RPMI8226 (cell line): ENCODE measurements at places on chromosomes 6 and 20.

- DNase-seq: no peak
Observed at GRCh38 chr6:56749632-56750151, 107.0 kb upstream of the DST start.

- DNase-seq: no peak
Observed at GRCh38 chr6:42251500-42251899, 33.8 kb upstream of the MRPS10 start.

- DNase-seq: no peak
Observed at GRCh38 chr20:18101125-18101810, 36.4 kb upstream of the KAT14 start.

GRCh38 chr6:48429021-48429420 is 318.0 kb upstream of the PTCHD4 start:
- DNase-seq: no peak

DNA sequence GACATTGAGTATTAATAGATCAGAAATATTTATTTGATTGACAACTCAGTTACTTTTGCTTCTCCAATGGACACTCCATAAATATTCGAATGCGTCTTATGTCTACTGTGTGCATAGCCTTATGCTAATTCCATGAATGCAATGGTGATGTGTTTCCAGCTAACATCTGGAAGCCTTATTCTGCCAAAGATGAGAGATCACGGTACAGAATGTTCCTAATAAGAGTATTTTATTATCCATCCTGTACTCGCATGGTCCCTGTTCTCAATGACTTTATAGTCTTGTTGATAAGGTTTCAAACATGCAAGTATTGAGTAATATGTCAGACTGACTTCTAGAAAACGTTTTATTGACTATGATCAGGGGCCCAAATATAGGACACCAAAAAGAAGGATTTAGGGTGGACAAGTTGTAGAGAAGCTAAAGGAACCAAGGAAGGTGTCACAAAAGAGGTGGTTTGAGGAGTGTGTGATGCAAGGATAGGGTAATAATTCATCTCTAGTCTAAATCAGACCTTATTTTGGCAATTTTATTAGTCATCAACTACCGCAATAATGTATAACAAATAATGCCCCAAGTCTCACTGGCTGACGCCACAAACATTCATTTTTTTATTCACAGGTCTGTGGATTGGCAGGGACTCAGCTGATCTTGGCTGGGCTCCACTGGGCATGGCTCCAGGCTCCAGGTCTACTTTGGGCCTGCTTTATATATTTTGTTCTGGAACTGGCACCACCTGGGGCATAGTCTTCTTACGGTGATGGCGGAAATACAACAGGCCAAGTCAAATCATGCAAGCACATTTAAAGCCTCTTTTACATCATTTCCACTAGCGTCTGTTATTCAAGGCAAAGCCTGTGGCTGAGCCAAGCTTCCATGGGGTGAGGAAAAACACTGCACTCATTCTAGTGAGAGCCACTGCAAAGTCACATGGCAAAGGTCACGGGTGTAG is 24.5 kb upstream of the CD83 start:
- DNase-seq: no peak

GRCh38 chr6:163354761-163355425 is 59.6 kb upstream of the QKI start:
- DNase-seq: peak; percentile 32

- DNase-seq: peak; percentile 84
Observed at GRCh38 chr6:3382326-3383279, 74.2 kb downstream of the SLC22A23 start.

GRCh38 chr6:12291071-12291838 is 1.1 kb downstream of the EDN1 start:
- no peak for DNase-seq

DNA sequence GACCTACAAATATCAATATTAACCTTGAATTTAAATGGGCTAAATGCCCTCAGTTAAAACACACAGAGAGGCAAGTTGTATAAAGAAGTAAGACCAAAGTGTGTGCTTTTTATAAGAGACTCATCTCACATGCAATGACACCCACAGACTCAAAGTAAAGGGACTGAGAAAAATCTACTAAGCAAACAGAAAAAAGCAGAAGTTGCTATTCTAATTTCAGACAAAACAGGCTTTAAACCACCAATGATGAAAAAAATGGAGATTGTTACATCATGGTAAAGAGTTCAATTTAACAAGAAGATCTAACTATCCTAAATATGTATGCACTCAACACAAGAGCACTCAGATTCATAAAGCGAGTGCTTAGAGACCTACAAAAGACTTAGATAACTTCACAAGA is 741.9 kb upstream of the MARCKS start:
- DNase-seq: no peak

DNA sequence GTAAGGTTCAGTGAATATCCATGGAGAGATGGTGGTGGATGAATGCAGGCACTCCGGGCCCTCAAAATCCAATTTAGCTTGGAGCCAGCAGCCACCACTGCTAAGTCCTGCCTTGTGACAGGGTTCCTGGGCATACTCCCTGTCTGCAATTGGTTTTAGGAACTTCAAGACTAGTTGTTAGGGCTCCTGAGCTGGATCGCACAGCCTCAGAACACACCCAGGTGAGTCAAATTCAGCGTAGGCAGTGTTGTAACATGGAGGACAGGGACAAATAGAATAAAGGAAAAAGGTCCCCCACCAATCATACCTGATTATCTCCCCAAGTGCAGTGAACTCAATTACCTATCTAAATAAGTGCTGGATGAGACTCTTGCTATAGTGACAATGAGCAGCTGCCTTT is 74.6 kb downstream of the PERP start:
- no peak for DNase-seq

DNA sequence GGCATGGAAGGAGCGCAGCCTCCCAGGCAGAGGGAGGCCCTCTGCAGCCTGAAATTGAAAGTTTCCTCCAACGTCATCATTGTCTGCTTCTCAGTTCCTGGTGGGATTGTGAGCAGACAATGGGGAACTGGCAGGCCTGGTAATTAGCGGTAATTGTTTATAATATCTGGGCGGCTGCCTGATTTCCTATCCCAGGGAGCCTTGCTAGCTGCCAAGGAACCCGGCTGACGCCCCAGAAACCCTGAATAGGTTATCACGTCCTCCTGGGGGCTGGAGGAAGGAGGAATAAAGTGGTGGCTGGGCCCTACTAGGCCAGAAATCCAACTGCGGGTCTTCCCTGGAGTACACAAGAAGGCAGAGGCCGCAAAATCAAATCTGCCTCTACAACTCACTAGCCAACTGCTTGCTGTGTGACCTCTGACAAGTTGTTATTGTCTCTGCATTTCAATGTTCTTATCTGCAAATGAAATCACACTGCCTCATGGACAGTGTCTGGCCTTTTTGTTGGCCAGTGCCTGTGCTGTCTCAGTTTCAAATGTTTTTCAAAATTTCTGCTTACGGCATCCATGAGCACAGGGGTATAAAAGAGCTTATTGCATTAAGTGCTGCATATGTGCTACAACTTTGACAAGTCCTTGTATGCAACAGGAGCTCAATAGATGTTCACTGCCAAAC is 16.9 kb downstream of the KCNK15 start:
- DNase-seq: no peak

GRCh38 chr6:91149246-91149955 is 562.5 kb upstream of the MAP3K7 start:
- DNase-seq: no peak

DNA sequence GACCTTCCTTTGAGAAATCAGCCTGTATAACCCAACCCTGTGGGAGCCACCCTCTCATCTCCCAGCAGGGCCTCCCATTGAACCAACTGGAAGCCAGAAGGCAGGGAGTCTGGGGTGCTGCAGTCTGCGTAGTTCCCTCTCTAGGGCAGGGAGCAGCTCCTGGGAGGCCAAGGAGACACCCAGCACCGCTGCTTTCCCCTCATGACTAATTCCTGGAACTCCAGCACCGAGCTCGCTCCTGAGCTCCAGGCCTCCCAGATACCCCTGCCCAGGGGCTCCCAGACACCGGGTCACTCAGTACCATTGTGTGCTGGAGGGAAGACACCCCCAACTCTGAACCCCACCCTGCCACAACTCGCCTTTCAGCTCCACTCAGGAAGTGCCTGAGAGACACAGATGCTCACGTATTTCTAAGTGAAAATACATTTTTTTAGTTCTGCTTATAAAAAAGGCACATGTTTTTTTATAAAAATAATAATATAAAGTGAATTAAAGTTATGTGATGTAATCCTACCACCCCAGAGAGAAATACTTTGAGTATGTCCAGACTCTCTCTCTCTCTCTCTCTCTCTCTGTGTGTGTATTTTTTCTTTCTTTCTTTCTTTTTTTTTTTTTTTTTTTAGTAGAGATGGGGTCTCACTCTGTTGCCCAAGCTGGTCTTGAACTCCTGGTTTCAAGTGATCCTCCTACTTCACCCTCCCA is 17.5 kb downstream of the PIM1 start:
- DNase-seq: no peak

DNA sequence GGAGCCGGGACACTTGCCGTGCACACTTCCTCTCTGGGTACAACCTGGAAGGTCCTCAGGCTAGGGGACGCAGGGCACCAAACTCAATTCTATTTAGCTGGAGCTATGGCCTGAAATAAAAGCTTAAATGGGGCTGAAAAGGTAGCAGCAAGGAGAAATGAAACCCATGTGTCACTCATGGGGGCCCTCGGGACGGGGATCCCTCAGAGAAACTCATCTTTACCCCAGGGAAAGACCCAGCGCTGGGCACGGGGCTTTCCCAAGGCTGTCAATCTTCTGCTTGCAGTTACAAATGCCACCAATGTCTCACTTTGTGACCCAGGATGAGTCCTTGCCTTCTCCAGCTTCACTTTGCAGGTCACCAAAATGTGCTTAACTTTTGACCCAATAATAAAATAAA is 16.5 kb downstream of the SNAI1 start:
- no peak for DNase-seq

- DNase-seq: peak; percentile 52
Observed at GRCh38 chr20:43572891-43573290, 14.1 kb downstream of the SGK2 start.

DNA sequence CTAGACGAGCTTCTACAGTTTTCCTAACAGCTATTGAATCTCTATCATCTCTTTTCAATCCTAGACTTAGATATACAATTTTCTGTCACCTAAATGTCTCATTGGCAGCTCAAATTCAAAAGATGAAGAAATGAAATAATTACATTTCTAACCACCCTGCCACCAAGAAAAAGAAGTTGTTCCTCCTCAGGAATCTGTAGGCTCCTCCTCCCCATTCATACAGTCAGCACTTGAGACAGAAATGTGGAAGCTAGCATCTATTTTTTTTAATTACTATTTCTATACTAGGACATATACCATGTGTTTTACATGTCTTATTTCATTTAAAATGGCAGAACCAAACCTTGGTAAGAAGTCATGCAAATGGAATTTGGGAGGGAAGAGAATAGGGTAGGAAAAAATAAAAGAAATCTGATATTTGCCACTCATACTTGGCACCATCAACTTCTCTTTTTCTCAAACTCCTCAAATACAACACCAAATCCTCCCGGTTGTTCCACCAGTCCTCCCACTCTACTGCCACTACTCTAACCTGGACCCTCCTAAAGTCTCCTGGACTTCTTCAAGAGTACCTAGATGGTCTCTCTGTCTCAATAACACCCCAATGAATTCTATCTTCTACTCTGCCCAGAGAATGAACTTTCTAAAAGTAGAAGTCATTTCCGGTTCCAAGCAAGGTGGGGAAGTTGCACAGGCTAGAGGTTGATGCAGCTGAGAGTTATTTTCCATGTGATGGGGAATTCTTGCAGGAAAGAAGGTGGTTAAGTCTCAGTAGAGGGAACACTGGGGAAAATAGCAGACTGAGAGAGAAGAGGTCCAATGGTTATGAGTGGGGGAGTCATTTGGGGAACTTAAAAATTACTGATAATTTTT is 54.1 kb downstream of the ATXN1 start:
- no peak for DNase-seq

DNA sequence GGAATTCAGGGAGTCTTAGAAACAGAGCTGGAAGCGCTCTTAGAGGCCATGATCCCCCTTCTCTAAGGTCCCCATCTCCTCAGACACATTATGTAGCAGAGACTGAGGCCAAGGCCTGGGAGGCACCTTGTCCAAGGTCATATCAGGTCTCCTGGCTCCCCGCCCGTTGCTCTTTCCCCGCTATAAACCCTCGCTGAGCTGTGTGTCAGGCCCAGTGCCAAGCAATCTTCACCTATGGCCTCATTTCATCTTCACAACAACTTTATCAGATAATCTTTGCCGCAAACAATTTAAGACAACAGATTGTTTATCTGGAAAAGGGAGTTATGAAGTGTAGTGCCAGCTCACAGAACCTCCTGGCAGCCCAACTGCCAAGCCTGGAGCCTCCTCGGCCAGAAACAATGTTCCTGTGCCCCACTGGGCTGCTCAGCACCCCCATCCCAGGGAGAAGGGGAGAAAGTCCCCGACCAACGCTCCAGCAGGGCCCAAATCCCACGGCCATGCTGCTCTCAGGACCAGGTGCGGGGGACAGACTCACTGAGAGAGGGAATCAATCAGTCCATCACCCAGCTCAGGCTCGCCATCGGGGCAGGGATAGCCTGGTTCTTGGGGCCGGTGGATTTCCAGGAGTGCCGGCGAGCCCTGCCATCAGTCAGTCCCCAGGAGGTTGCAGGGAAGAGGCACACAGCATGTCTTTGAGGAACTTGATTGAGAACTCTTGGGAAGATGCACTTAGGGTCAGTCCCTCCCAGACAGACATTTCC is 16.9 kb upstream of the FANCE start:
- DNase-seq: peak; percentile 32

- peak; percentile 51 for DNase-seq
Observed at GRCh38 chr6:169654598-169655391, 47.0 kb downstream of the WDR27 start.

DNA sequence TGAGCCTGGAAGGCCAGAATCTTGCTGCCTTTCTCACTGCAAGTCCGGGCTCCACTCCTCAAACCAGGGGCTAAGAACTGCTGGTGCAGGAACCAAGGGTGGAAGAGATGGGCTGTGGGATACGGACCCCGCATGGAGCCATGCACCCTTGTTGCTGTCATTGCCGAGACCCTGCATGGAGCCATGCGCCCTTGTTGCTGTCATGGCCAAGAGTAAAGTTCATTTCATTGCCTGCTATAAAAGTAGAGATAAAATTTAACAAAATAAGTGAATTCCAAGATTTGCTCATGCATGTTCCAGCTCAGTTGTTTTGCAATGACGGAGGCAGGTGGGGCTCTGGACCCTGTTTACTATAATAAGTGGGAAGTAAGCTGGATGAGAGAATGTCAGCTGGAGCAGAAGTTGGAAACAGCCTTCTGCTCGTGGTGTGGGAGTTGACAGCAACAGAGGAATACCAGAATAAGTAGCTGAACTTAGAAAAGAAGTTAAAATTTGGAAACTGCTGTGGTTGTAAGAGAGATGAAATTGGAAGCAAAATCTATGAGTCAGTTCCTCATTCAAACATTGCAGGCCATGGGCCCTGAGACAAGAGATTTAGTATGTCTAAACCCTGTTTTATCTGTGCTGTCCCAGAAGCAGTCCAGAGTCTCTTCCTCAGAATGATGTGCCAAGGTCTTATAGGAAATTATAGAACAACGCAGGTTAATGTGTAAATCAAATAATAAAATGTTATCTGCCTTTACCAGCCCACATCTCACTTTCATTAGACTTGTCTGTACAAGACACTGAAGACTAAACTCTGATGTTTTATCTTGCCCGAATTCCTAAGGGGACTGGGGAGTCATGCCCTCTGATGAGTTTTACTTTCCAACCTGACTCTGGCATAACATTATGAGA is 15.8 kb upstream of the THBS2 start:
- no peak for DNase-seq
